ENCODE measurements at places on chromosomes 16 and 17.

- no peak for DNase-seq
Observed at GRCh38 chr16:88491560-88492310, 38.7 kb downstream of the ZFPM1 start.

DNA sequence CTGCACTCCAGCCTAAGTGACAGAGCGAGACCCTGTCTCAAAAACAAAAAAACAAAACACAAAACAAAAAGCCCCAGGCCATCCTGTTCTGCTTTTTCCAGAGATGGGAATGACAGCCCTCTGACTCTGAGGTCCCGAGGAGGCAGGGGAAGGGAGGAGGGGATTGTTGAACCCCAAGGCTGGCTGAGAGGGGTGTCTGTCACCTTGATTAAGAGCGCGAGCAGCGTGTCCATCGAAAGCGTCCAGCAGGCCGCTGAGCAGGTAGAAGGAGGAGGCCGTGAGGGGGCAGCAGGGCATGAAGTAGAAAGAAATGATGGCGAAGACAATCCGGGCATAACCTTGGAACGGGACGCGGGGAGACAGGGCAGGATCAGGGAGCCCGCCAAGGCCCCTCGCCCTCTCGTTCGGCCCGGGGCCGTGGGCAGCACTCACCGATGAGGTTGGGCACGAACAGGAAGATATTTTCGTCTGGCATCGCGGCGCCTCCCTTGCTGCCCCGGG lies 593 bp downstream of the CDIPT start:
- DNase-seq: no peak

DNA sequence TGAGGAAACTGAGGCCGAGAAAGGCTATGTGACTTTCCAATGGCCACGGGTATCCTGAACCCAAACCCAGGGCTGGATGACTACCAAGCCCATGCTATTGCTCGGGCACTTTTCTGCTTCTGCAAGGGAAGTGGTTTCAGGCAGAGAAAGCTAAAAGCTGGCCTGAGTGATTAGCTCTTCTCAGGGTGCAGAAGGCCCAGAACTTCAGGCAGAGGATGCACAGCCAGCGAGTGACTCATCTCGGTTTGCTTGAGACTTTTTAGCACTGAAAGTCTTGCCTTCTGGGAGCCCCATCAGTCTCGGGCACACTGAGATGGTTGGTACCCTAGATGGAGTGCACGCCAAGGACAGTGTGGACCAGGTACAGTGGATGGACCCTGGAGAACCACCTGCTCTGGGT lies 129.5 kb upstream of the SDK2 start:
- DNase-seq: no peak

DNA sequence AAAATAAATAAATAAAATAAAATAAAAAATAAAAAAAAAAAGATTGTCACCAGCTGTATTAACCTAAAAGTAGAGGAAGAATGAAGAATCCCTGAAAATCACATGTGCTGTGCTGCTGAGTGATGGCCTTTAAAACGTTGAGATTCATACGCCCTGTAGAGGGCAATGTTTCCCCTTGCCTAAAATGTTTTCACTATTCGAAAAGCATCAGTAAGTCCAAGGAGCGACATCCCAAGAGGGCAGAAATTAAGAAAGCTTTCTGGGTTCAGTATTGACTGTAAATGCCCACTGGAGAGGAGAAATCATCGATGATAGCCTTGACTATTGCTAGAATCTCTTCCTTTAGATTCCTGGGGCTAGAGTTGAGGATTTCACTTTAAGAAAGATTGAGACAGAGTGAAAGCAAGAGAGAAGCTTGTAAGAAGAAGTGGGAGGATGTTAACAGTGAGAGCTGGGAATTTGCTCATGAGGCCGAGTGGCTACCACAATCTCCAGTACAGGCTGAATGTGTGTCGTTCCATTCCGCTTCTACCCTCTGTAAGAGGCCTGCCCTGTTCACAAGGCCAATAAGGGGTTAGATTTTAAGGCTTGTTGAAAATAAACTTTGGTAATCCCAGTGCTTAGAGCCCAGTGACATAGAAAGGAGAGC lies 170.8 kb upstream of the FAM20A start:
- DNase-seq: peak; percentile 18

DNA sequence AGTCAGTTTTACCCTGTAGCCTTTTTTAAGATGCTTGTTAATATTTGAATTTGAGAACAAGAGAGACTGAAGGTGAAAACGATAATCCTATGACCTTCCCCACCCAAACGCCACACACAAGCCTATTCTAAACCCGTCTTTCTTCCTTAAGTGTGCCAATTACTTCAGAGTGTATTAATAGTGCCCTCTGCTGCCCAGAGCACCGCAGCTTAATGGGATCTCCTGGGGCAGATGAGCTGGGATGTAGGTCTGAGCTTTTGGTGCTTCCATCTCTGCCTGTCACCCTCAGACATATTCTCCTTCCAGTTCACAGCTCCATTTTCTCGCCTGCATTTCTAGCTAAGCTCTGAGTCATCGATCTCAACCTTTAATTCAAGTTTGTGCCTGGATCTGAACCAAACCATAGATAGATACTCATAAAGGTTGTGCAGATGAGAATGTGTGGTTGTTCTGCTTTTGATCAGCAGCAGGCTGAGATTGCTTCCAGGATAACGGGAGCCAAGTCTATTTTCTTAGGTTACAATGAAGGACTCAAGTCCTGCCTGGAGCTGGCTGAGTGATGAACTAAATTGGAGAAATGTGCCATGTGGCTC lies 46.4 kb upstream of the CDH13 start:
- DNase-seq: peak; percentile 8

DNA sequence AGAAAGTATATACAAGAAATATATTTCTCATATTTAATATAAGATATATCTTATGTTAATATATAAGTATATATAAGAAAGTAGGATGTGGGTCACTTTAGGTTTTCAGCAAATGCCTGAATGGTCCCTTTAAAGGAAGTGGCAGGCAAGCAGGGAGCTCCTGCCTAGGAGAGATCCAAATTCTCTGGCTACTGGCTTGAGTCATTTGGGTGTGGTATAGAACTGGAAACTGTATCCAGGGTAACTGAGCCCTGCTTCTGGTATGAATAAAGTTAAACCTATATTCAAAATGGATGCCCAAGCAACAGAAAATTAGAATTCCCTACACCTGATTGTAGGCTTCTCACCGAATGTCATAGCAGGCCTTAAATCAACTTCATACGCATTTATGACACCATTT lies 144.4 kb downstream of the ZNF18 start:
- no peak for DNase-seq

GRCh38 chr16:65061935-65062518 lies 59.8 kb downstream of the CDH11 start:
- no peak for DNase-seq

- no peak for DNase-seq
Observed at GRCh38 chr17:82003411-82004381, 19.0 kb downstream of the CENPX start.

DNA sequence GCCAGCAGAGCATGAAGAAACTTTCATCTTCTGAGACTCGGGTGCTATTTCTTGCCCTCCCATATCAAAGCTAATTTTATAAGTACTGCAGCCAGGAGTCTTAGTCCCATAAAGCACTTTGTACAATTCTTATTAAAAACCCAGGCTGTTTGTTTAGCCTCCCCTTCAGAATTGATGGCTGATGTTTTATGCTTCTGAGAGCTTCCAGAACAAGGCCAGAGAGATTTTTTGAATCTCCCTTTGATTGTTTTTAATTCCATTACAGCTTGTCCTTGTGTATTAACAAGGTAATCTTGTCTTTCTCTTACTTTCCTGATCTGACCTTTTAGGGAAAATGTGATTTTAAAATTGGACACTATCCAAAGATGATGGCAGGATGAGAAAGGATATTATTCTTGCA lies 16.3 kb downstream of the COQ7 start:
- no peak for DNase-seq

GRCh38 chr16:79008036-79008868 lies 592.3 kb downstream of the MAF start:
- DNase-seq: no peak

- no peak for DNase-seq
Observed at GRCh38 chr17:35808240-35808961, 883 bp upstream of the TAF15 start.

GRCh38 chr17:1707107-1707506 lies 3.1 kb downstream of the TLCD2 start:
- DNase-seq: peak; percentile 55

DNA sequence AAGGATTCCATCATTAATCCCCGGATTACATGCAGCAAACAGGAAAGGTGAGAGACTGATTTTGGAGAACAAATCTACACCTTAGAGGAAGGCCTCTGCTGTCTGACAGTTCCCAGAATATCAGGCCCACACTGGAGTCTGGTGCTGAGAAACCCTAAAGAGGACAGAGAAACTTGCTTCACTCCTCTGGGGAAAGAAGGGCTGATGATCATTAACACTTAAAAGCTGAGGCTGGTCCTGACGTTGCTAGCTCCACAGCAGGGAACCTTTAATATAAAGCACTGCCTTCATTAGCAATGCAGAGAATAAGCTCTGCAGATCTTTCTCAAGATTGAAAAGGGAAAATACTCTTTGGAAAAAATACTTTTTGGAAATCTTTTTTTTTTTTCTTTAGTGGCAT lies 1472.4 kb upstream of the GOT2 start:
- no peak for DNase-seq

DNA sequence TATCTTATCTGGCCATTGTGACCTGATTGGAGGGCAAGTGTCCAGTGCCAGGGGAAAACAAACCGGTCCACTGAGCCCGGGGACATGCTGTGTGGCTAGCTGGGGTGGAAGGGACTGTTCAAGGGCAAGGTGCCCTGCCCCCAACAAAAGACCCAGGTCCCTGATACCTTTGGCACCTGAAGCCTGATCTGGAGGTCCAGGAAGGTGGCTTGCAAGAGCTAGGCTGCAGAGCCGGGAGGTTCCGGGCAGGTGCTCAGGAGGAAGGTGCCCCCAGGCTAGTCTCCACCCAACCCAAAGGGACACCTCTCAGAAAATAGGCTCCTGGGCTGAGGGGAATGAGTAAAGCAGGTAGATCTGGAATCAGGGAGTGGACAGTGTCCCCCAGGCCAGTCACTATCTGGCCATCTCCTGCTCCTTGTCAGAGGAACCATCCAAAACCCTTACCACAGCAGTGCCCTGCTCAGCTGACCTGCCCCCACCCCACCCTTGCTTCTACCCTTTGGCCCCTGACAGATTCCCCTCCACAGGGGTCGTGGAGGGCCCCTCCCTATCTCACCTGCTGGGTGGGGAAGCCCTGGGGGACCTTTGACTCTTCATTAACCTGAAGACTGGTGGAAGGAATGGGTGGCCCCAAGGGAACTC lies 6.2 kb downstream of the NAT9 start:
- no peak for DNase-seq

DNA sequence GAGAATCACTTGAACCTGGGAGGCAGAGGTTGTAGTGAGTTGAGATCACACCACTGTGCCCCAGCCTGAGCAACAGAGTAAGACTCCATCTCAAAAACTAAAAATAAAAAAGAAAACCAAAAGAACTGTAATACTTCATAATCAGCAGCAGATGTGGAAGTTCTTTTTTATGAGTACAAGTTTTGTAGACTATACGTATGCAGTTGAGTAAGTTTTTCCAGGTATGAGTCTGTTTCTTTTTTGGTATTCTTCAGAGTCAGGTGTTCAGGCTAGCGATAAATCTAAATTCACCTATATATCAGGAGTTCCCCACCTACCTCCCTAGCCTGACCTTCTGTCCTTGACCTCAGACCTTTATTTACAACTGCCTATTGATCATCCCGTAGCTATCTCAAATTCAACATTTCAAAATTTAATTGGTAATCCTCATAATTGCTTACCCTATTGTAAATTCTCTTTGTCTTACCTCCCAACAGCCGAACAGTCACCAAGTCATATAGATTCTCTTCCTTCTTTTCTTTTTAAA lies 10.7 kb downstream of the DCTN5 start:
- no peak for DNase-seq

- DNase-seq: no peak
Observed at GRCh38 chr17:6870841-6871240, 39.3 kb upstream of the TEKT1 start.

DNA sequence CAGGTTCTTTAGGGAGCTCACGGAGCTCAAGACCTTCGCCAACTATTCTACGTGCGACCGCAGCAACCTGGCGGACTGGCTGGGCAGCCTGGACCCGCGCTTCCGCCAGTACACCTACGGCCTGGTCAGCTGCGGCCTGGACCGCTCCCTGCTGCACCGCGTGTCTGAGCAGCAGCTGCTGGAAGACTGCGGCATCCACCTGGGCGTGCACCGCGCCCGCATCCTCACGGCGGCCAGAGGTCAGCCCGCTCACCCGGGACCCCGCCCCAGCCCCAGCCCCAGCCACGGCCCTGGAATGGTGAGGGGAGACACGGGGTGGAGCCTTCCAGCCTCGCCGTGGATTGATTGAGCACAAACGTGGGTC lies 13.5 kb downstream of the SARM1 start:
- DNase-seq: no peak

DNA sequence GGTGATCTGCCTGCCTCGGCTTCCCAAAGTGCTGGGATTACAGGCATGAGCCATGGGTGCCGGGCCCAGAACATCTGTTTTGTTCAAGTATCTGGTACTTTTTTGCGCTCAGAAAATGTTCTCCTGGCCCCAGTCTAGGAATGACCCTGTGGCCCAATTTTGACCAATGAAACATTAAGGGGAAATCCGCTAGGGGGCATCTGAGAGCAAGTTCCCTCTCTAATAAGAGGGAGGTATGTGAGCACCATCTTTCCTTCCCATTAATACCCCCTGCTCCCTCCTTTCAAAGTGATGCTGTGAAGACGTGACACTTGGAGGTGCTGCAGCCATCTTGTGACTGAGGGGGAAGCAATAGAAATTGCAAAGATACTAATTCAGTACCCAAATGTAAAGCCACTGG lies 16.5 kb upstream of the CLEC3A start:
- DNase-seq: no peak

DNA sequence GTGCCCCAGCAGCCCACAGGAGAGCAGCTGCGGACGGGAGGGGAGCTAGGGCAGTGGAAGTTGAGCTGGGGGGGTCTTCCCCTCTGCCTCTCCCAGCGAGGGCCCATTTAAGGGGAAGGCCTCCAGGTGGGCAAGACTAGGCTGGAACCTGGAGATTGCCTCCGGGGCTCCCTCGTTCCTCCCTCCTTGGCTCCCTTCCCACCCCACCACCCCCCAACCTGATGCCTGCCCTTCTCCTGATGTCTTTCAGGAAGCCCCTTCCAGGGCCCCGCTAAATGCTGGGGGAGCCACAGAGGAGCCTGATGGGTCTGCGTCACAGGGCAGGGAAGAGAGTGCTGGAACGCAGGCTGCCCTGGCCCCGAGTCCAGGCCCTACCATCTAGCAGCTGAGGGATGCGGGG lies 16.7 kb downstream of the ADGRG1 start:
- no peak for DNase-seq
